EL (cell line): ENCODE measurements at places on chromosomes 13 and 19.
A peak's percentile ranks its signal among the peaks of the same experiment; 100 is the strongest.

DNA sequence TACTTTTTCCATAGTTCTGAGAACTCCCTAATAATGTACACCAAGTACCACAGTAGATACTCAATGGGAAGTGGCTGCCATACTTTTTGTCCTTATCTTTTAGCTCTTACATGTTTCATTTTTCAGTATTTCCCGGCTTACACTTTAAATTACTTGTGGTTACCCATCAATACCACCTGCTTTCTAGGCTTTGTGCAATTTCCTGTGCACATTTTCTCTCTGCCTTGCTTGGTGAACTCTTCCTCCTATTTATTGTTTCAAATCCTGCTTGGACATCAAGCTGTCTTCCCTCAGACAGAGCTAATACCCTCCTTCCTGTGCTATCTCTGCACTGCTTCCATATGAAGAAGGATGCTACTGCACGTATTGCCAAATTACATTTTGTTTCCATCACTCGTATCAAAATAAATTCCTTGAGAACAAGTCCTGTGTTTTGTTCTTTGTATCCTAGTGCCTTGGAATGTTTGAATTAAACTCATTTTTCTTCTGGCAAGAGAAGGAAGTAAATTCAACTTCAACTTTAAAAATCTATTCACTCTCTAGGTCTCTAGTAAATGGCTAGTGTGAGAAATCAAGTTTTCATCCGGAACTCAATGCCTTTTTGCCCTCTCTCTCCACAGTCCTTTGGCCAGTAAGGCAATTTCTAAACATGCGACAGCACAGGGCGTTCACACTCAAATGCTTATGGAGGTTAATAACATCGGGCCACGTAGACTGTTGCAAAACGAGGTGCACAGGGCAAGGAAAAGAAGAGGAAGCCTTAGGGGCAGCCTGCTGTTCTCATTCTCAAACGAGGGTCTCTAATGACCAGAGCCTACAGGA, 5.6 kb downstream of the ZAR1L start:
- DNase-seq, result no peak

- no peak for DNase-seq
Measured at GRCh38 chr19:45115809-45116615, 23.0 kb downstream of the PPP1R37 start.

GRCh38 chr13:35917942-35918645, 213.1 kb downstream of the DCLK1 start:
- DNase-seq, result no peak

DNA sequence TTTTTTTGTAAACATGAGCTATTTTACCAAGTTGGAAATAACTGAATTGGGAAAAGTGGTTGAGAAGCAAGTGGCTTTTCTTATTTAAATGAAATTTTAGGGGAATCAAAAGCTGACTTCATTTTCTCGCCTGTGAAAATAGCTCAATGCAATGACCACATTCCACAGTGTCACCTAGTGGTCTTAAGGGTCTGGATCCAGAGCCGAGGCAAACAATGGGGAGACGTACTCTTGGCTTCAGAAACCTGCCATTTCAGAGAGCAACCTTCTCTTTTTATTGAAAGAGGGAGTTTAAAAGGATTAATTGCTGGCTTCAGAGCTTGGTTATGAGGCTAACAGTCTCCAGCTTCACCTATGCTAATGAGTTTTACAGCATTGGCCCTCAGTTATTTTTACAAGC, 39.7 kb upstream of the RXFP2 start:
- peak; percentile 6 for DNase-seq

- no peak for DNase-seq
Measured at GRCh38 chr19:51354742-51355148, 11.4 kb downstream of the ETFB start.

- DNase-seq, result no peak
Measured at GRCh38 chr19:50263176-50263575, 59.8 kb downstream of the MYH14 start.

GRCh38 chr13:75947448-75947847, 311.3 kb downstream of the LMO7 start:
- no peak for DNase-seq

DNA sequence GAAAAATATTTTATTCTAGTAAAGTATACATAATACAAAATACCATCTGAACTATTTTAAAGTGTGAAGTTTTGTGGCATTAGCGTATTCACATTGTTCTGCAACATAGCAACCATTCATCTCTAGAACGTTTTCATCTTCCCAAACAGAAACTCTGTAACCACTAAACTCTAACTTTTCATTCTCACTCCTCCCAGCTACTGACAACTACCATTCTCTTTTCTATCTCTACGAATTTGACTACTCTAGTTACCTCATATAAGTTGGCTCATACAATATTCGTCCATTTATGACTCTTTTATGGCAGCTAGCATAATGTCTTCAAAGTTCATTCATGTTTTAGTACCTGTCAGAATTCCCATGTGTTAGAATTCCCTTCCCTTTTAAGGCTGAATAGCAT, 150.5 kb upstream of the MIR17HG start:
- no peak for DNase-seq

- DNase-seq, result peak; percentile 34
Measured at GRCh38 chr13:111359237-111359915, 38.9 kb downstream of the TEX29 start.

- no peak for DNase-seq
Measured at GRCh38 chr13:74987124-74987690, 494.8 kb downstream of the TBC1D4 start.

DNA sequence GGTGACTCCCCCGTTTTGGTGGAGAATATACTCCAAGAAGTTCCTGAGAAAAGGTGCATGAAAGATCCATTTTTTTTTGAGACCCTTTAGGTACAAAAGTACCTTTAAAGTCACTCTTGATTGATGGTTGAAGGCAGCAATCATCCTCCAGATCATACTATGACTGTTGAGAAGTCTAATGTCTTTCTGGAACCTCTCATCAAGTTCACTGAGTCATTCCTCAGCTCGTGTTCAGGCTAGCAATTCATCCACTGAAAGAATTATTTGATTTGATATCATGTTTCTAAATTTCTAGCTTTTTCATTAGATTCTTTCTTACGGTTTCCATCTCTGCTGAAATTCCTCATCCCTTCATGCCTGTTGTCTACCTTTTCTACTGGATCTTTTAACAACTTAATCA, 65.1 kb upstream of the GJB6 start:
- DNase-seq, result no peak
